Stimulated activated CD4-positive, alpha-beta T cell treated with anti-CD3 and anti-CD28 coated beads, TNF-alpha, amount 100 ng/mL, for 1 hour (primary cell): ENCODE measurements at places on chromosomes 4 and X.

DNA sequence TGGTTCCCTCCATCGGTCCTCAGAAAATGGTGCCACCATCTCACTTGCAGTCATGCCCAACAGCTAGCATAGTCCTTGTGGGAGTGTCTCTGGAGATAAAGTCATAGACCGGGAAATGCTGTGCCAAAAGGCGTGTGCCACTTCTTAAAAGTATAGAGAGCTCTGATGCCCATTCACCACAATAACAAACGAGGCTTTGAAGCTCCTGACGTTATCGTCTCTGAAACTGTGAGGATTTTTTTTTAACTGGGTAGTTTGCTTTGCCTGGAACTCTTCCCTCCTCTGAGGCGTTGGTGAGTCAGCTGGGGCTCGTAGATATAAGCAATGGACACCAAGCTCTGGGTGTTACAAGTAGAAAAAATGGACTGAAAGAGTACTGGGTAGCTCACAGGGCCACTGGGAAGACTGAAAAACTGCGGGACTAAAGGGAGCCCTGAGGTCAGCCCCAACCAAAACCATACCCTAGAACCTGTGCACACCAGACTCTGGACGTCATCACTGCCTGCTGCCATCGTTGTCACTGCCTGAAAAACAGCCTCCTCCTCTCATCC lies 89.4 kb upstream of the TRIM2 start:
- no peak for DNase-seq

GRCh38 chr4:142683503-142683902 lies 162.6 kb downstream of the INPP4B start:
- no peak for DNase-seq

DNA sequence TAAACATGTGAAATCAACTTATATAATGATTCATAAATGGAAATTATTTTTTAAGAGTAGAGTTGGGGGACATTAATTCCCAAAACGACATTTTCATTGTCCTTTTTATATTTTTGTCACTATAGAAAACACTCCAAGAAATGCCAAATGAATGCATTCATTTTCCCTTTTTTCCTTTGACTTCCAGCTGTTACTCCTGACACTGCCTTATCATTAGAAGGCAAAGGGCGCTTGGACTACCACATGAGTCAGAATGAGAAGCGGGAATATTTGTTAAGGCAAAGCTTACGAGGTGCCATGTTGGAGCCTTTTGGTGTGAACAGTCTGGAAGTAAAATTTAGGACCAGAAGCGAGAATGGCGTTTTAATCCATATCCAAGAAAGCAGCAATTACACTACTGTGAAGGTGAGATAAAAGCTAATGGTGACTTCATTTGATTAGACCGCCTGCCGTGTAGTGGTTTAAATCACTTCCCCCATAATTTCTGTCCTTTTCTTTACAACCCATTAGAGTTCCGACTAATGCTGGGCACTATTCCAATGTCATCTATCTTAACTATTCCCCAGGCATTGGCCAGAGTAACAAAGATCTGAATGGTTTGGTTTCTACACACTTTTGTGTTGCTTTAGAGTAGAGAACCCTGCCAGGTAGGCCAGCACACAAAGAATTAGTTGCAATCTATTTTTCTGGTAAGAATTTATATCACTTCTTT lies 166.7 kb downstream of the FAT4 start:
- DNase-seq: no peak

DNA sequence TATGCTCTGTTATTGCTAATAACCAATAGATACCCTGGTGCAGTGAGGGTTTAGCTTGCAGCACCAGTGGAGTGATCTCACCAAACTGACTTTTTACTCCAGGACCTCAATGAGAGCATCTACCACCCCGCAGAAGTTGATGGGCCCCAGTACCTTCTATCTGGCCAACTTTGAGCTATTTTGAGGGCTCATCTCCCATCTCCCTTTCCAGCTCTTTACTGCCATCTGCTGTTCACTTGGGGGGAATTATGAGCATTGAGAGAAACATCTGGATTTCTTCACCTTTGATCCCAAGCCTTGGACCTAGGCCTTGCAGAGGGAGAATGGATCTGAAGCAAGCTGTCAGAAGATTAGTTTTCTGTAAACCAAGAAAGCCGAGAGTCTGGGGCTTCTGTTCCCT lies 143.6 kb downstream of the TMEM164 start:
- DNase-seq: no peak

GRCh38 chr4:19164334-19164733 lies 1087.4 kb upstream of the SLIT2 start:
- DNase-seq: no peak

- DNase-seq: no peak
Measured at GRCh38 chr4:146263793-146264192, 49.5 kb downstream of the REELD1 start.

DNA sequence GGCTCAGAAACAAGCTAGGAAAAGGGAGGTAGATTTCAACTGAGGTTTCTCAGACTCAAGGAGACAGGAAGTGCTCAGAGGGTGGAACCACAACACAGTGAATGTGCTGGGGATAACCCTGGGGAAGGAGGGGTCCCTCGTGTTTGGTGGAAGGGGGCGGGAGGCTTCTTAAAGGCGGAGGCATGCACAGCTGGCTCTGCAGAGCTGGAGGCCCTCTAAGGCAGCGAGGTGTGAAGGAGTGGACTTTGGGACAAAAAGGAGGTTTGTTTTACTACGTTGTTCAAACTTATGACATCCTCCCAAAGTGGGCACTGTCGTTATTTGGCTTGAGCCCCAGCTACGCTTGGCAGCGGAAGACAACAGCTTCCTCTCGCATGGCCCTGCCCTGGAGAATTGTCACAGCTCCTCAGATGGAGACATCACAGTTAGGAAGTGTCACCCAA lies 21.7 kb upstream of the MTM1 start:
- DNase-seq: no peak

GRCh38 chr4:67437974-67438713 lies 107.2 kb downstream of the CENPC start:
- no peak for DNase-seq

- DNase-seq: no peak
Measured at GRCh38 chrX:52983321-52984000, 25.1 kb upstream of the FAM156A start.

GRCh38 chr4:31043382-31044062 lies 323.4 kb downstream of the PCDH7 start:
- no peak for DNase-seq

DNA sequence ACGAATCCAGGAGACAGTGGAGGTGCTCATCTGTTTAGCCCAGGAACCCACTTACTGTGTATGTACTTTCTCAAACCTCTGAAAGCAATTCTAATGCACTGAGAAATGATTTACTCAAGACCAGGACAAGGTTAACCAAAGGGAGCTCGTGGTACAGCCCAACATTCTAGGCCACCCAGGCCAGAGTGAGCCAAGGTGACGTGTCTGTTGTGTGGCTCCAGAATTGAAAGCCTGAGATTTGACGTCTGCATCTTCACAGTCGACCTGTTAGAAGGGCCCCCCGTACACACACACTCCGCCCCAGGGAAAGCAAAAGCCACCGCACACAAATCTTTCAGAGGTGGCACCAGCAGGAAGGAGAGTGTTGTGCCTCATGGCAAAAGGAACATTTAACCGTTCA lies 2.3 kb downstream of the MAP3K15 start:
- no peak for DNase-seq

DNA sequence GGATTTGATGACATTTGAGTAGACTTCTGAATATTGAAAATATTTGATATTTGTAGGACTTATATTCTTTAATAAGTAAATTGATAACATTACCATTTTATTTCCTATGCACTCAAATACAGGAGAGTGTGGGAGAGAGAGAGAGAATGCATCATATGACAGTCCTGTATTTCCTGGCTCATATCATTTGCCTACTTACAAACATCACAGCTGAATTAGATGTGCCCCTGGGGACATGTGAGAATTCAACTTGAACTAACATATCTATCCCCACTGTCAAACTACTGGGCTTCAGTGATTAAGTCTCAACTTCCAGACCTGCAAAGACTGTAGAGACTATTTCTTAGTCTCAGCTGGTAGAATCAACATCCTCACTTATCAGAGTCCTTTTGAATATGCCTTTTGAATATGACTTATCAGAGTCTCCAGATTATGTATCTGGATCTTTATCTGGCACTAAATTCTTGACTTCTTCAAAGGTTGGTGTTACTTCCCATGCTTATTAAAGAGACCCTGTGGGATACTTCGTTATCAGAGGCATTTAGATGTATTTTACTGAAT lies 75.5 kb downstream of the PABPC4L start:
- DNase-seq: no peak

GRCh38 chr4:154004016-154004415 lies 215.1 kb upstream of the SFRP2 start:
- no peak for DNase-seq

DNA sequence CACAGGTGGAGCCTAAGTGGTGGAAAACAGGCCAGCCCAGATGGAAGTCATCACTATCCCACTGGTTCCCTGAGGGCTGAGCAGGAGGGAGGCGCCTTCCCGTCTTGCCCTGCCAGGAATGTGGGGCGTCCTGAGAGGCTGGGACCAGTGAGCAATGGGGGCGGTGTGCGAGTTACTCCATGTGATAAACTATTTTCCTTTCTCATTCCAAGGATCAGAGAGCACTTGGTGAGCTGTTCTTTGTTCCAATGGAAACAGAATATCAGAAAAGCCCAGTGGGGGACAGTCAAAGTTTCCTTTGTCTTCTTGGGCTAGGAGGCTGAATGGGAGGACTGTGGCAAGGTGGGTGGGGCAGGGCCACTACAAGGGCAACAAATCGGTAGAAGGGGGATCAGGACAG lies 86.2 kb downstream of the NHSL2 start:
- no peak for DNase-seq

DNA sequence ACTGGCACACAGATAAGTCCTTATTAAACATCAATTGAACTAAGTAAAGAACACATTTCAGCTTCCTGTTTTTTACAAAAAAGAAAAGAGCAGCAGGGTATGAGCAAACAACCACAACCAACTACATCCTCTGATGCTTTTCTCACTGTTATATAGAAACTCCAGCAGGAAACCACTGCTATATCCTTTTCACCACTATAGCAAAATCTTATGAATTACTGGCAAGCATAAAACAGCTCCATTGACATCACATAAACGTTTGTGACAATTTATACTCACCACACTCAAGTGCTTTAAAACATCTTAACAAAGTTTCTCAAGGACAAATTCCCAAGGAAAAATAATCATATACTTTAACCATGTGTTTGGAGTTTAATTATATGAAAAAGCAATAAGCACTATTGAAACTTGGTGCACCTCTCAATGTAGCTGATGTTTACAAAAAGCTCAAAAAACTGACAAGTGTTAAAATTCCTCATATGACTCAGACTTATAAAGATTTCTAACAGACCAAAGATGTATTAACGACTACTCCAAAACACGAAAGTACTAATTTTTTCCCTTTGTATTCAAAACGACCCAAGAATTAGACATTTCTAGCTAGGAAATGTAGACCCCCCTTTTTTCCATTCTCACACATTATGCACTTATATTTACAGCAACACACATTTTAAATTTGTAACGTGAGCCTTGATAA lies 12.9 kb downstream of the GPRIN3 start:
- DNase-seq: no peak

DNA sequence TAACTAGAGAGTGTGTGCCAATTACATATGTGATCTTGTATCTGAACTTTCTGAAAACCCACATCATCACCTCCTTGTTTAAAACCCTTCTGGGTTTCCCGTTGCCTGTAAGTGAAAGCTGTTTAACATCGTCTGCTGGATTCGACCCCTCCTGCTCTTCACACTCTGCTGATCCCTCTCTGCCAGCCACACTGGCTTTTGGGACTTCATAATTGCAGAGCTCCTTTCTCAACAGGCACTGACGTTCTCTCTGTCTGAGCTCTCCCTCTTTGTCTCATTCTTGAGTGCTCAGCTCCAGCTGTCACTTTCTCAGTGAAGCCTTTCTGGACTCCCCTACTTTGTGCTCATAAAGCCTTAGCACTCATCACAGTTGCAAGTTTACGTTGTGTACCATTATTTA lies 153.9 kb downstream of the CEP135 start:
- DNase-seq: no peak

- no peak for DNase-seq
Measured at GRCh38 chr4:176910646-176911045, 117.9 kb upstream of the VEGFC start.

- no peak for DNase-seq
Measured at GRCh38 chr4:105807496-105807895, 87.8 kb upstream of the NPNT start.

DNA sequence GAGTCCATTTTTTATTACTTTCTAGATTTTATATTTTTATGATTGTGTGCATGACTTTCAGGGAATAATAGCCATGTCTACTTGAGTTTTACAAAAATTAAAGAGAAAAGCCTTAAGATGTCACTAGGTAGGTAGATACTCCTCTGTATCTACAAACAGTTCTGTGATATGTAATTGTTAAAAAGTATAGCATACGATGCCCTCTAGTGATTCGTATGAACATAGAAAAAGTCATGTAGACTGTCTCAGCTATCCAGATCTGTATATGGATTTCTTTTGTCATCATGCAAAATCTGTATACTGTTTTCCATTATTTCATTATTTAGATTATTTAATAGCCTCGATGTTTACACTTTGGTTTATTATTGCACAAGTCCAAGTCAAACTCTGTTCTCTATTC lies 856.6 kb downstream of the CENPC start:
- DNase-seq: no peak

- no peak for DNase-seq
Measured at GRCh38 chr4:122827258-122827878, 737 bp downstream of the FGF2 start.

- no peak for DNase-seq
Measured at GRCh38 chr4:149311076-149311475, 504.6 kb downstream of the IQCM start.

- DNase-seq: no peak
Measured at GRCh38 chr4:43351970-43352806, 459.7 kb downstream of the GRXCR1 start.

GRCh38 chr4:140720387-140721304 lies 35.5 kb downstream of the TBC1D9 start:
- no peak for DNase-seq

- no peak for DNase-seq
Measured at GRCh38 chr4:73139991-73140390, 70.5 kb upstream of the COX18 start.

DNA sequence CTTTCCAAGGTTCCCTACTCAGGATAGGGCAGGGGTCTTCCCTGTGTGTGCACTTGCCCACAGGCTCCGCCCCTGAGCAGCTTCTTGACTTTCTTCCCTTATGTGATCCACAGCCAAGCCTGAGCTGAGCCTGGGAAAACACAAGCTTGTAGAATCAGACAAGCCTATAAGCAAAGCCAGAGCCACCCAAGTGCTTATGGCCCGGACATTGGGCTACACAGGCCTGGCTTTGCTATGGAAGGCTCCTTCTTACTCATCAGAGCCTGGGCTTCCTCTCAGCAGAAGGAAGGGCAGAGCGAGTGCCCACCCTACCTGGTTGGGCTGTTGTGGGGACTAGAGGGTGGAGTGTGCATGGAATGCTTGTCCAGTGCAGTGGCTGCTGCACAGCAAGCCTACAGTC lies 1.3 kb upstream of the TNIP2 start:
- no peak for DNase-seq

DNA sequence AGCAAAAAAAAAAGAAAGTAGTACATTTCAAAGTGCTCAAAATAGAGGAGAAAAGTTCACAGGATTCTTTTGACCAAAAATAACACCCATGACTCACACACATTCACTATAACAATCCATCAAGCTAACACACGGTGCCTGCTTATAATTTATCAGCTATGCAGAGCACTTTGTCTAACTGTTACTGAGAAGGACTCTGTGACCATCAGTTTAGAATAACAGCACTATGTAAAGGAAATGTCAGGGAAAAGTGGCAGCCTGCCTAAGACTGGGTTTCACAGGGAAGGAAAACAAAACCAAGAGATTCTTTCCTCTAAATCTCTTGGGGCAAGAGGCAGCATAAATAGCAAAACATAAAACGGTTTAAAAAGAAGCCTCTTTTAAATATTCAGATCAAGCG lies 54.8 kb downstream of the CCDC149 start:
- DNase-seq: no peak
